OCI-M1 (cell line): ENCODE measurements at places on chromosomes 7 and 10.

GRCh38 chr7:139249179-139249810 lies 18.3 kb downstream of the UBN2 start:
- no peak for DNase-seq

DNA sequence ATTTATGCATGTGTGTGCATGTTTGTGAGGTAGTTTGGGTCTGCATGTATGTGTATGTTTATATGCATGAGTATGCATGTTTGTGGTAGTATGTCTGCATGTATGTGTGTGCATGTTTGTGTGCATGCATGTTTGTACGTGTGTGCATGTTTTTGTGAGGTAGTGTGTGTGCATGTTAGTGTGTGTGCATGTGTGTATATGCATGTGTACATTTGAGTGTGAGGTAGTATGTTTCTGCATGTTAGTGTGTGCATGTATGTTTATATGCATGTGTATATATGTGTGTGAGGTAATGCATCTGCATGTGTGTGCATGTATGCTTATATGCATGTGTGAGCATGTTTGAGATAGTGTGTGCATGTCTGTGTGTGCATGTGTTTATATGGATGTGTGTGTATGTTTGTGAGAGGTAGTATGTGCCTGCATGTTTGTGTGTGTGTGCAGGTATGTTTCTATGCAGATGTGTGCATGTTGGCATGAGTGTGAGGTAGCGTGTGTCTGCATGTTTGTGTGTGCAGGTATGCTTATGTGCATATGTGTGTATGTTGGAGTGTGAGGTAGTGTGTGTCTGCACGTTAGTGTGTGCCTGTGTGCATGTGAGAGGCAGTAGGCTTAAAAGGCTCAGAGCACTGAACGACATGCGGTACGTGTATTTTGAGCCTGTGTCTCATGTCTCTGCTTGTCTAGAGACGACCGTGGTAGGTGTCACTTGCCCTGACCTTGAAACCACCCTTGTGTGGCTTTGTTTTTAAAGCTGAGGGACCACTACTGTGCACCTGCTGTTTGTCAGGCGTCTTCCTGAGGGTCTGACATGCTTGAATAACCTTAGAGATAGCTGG lies 43.7 kb downstream of the PFKP start:
- DNase-seq = no peak

GRCh38 chr7:371779-372545 lies 82.0 kb downstream of the FOXL3 start:
- no peak for DNase-seq

DNA sequence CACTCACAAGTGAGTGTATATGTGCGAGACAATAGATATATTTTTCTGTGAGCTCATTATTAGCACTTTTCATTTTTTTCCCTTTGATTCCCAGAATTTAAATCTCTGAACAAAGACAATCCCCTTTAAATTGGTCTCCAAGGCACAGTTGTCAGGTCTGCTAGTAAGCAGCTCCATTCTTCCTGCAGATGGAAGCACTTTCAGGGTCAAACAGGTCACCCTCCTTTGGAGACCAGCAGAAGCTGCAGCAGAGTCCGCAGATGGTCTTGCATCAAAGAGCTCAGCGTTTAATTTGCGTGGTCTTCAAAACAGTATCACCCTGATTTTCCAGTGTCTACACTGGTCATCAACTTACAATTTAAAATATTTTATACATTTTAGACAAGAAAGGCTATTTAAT lies 543.8 kb downstream of the ARL4A start:
- DNase-seq = no peak

DNA sequence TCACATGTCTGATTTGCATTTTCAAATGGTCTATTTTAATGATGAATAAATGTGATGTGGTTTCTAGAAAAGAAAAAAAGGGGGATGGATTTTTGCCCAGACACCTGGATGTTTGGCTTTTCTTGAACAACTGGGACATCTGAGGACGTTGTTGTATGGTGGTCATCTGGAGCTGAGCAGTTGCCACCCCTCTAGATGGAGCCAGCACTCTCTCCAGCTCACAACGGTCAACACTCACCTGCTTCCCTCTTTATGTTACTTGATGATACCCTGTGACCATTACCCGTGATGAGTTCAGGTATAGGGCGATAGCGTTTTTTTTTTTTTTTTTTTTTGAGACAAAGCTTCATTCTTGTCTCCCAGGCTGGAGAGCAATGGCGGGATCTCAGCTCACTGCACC lies 30.1 kb upstream of the PAXIP1 start:
- DNase-seq = no peak

- no peak for DNase-seq
These were observed 116.2 kb upstream of the MKX start for GRCh38 chr10:27861781-27862180.
